Neural crest cell (in vitro differentiated cells): ENCODE measurements at places on chromosomes 12 and 14.

- H3K27ac ChIP-seq = no peak overlapping the region
- H3K4me1 ChIP-seq = peaks cover 9% of the 10 kb centered on the region
- no peaks in the 10 kb centered on the region for H3K27me3 ChIP-seq
- no peak for DNase-seq
- H3K4me3 ChIP-seq = no peak overlapping the region
Observed at GRCh38 chr12:42502682-42503081, 86.9 kb downstream of the PRICKLE1 start.

DNA sequence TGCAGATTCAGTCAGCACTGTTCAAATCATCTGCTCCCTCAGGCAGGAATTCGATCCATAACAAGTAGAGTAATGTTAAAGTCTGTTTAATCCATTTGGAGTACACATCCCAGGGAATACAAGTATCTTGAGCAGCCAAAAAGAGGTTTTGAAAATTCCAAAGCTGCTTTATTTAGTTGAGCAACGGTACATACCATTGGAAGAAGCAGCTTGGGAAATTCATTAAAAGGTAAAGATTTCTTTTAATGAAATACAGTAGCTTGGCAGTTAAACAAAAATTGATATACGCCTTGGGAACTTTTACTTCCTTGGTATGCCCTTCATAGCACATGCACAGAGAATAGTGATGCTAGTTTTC lies 153.8 kb downstream of the LRIG3 start:
- no peak overlapping the region for H3K4me3 ChIP-seq
- peaks cover 5% of the 10 kb centered on the region for H3K36me3 ChIP-seq
- no peak for DNase-seq
- peak overlapping the region; percentile 0 for H3K27ac ChIP-seq
- peaks cover 44% of the 10 kb centered on the region for H3K4me1 ChIP-seq

DNA sequence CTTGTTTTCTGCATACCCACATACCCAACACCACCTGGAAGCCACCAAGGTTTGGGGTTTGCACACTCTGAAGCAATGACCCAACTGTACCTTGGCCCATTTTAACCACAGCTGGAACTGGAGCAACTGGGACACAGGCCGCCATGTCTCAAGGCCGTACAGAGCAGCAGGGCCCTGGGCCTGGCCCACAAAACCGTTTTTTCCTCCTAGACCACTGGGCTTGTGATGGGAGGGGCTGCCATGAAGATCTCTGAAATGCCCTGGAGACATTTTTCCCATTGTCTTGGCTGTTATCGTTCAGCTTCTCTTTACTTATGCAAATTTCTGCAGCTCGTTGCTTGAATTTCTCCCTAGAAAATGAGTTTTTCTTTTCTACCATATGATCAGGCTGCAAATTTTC lies 96.7 kb upstream of the PLEKHA5 start:
- no peaks in the 10 kb centered on the region for H3K27me3 ChIP-seq
- peaks cover 6% of the 10 kb centered on the region for H3K4me1 ChIP-seq
- H3K27ac ChIP-seq = no peak overlapping the region
- DNase-seq = no peak
- peaks cover 14% of the 10 kb centered on the region for H3K36me3 ChIP-seq

- H3K4me3 ChIP-seq = peak overlapping the region; percentile 88
- H3K27me3 ChIP-seq = peaks cover 4% of the 10 kb centered on the region
- H3K36me3 ChIP-seq = no peaks in the 10 kb centered on the region
- no peak overlapping the region for H3K27ac ChIP-seq
Observed at GRCh38 chr12:53051058-53051880, 1.4 kb downstream of the TNS2 start.

DNA sequence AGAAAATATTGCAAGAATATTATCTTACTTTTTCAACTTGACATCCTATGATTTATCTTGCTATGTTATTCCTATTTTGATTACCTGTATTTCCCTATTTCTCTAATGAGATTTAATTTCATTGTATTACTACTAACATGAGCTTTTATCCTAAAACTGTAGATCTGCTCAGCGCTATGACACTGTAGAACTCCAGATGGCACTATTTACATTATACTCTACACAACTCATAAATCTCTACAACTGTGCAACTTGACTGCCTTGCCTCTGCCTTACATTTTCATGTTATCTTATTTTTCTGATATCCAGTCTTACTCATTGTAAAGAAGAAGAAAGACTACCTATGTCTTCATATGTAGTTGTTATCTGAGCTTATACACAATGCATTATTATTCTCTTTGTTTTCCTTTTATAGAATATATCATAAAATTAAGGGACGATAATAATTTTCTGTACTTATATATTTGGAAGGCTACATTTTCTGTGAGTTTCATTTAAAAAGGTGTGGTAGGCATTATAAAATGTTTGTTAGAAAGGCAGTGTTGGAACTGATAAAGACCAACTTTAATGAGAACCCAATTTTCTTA lies 24.1 kb downstream of the NUP37 start:
- H3K27me3 ChIP-seq = no peaks in the 10 kb centered on the region
- H3K27ac ChIP-seq = no peak overlapping the region
- DNase-seq = no peak
- H3K36me3 ChIP-seq = peaks cover 6% of the 10 kb centered on the region
- H3K4me1 ChIP-seq = no peaks in the 10 kb centered on the region

DNA sequence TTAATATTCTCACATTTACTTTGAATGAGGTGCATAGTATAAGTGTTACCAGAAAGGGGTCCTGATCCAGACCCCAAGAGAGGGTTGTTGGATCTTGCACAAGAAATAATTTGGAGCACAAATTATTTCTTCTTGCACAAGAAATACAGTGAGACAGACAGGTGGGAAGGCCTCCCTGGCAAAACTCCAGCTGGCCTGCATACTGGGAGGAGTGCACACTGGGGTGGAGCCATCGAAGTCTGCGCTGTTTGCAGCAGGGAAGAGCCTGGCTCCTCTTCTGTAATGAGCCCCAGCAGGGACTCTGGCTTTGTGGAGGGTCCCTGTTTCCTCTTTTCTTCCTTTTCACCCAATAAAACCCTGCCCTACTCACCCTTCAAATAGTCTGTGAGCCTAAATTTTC lies 141.6 kb downstream of the GLT1D1 start:
- no peak overlapping the region for H3K27ac ChIP-seq
- DNase-seq = no peak
- H3K4me1 ChIP-seq = no peaks in the 10 kb centered on the region
- no peak overlapping the region for H3K4me3 ChIP-seq
- no peaks in the 10 kb centered on the region for H3K36me3 ChIP-seq

GRCh38 chr12:11601647-11602046 lies 47.8 kb upstream of the ETV6 start:
- no peak overlapping the region for H3K27ac ChIP-seq
- H3K27me3 ChIP-seq = no peaks in the 10 kb centered on the region
- H3K4me3 ChIP-seq = no peak overlapping the region
- no peaks in the 10 kb centered on the region for H3K36me3 ChIP-seq
- peaks cover 5% of the 10 kb centered on the region for H3K4me1 ChIP-seq

GRCh38 chr12:111038941-111039340 lies 118.6 kb upstream of the MYL2 start:
- peaks cover 52% of the 10 kb centered on the region for H3K27me3 ChIP-seq
- no peak overlapping the region for H3K27ac ChIP-seq
- DNase-seq = no peak
- peak overlapping the region; percentile 32 for H3K4me3 ChIP-seq
- H3K4me1 ChIP-seq = peaks cover 10% of the 10 kb centered on the region
